T-helper 17 cell (primary cell): ENCODE measurements at places on chromosomes 3 and 15.

GRCh38 chr3:141740349-141740748 lies 2.3 kb downstream of the RNF7 start:
- DNase-seq: no peak

- no peak for DNase-seq
Observed at GRCh38 chr3:78268716-78269668, 1229.1 kb downstream of the ROBO2 start.

DNA sequence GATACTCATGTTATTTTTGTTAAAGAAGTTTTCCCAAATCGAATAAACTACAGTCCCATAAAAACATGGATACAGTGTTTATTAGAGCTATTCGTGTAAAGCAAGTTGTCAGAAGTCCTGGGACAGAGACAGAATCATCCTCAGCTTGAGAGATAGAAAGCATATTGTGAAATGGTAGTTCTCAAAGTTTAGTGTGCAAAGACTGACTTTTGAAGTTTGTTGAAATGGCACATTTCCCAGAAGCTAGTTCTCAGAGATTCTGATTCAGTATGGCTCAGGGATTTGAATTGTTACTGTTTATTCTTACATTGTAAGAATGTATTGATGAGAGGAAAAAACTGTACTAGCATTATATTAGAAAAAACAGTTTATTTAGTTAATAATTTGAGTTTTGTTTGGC lies 22.1 kb downstream of the GABRR3 start:
- DNase-seq: no peak

- DNase-seq: no peak
Observed at GRCh38 chr3:78660957-78661356, 1106.8 kb downstream of the ROBO1 start.

GRCh38 chr3:112132975-112133448 lies at the start of gene GCSAM:
TSS of gene GCSAM (minus strand) at chr3:112133248. CDS start at chr3:112133120, 128 bp downstream.
- DNase-seq: peak; percentile 24

GRCh38 chr3:157427901-157428300 lies 8.7 kb upstream of the PTX3 start:
- no peak for DNase-seq

- no peak for DNase-seq
Observed at GRCh38 chr15:79370716-79371115, 59.8 kb downstream of the TMED3 start.

- DNase-seq: no peak
Observed at GRCh38 chr15:68431037-68431791, 749 bp downstream of the ITGA11 start.

DNA sequence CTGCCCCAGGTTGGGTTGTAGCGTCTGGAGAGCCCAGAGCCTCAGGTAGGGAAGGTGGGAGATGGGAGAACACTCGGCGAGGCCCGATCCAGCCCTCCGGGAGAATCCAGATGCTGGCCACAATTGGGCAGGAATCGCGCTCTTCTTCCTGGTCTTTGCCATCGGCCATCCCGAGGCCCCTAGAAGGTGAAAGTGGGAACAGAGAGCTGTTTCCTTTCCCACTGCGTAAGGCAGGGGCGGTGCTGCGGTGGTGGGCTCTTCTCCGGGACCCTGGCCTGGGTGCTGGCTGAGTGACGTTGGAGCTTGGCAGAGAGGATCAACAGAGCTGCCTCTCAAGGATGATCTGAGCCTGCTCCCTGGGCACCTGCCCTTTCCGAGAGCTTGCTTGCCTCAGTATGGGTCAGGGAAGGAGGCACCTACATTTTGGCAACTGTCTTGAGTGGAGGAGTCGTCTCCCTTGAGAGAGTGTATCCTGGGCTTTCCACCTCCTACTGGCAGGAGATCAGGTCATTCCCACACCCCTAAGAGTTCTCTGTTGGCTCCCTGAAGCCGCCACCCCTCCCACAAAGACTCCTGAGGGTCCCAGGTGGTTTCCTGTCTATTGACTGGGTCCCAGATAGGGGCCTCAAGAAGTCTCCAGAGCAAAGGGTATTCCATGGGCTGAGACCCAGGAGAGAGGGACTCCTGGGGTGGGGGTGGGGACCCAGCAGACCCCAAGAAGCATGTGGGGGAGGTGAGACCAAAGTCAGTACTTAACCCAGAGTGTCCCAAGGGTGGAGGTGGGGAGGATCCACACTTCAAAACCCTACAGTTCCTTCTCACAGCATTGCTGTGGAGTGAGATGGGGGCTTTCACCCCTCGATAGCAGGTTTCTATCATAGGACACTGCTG lies 1.6 kb downstream of the C15orf39 start:
- DNase-seq: no peak

- no peak for DNase-seq
Observed at GRCh38 chr3:194661374-194661773, 10.6 kb downstream of the LSG1 start.

DNA sequence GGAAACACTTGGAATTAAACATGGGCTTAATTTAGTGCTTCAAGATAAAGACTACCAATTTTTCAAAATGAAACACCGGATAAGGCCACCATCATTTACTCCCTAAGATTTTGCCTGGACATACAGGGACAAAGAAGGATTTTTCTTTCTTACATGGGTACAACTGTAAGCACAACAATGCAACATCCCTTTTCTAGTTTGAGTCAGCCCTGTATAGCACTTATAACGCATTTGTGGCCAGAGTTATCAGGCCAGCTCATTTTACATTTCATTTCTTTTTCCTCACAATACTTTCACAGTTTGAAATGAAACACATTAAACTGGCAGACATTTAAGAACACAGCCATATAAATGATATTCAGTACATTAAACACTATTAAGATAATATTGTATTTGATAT lies 9.8 kb upstream of the SUCNR1 start:
- no peak for DNase-seq

DNA sequence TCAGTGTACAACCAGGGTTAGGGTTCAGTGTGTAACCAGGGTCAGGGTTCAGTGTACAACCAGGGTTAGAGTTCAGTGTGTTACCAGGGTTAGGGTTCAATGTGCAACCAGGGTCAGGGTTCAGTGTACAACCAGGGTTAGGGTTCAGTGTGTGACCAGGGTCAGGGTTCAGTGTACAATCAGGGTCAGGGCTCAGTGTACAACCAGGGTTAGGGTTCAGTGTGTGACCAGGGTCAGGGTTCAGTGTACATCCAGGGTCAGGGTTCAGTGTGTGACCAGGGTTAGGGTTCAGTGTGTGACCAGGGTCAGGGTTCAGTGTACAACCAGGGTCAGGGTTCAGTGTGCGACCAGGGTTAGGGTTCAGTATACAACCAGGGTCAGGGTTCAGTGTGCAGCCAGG lies 33.3 kb downstream of the CYP11A1 start:
- DNase-seq: no peak

DNA sequence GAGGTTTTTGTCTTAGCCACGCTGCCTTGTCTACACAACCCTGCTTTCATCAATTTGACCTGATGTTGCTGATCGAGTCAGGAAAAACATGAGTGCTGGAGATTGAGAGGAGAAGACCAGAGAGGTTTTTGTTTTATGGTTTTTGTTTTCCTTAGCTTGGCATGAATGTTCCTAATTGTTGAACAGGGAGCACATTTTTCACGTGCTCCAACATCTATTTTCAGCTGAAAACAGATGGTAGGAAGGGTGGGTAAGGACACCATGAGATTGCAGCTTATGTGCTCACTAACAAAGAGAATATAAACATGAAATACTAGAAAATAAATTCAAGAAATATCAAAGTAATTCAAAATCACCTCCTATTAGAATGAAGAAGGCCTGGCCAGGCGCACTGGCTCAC lies 79.9 kb upstream of the LMCD1 start:
- DNase-seq: no peak

- DNase-seq: no peak
Observed at GRCh38 chr3:187385296-187385695, 17.1 kb downstream of the RTP4 start.

GRCh38 chr3:115111632-115112031 lies 35.5 kb downstream of the ZBTB20 start:
- DNase-seq: no peak

- no peak for DNase-seq
Observed at GRCh38 chr15:69092159-69092558, 68.3 kb upstream of the GLCE start.

GRCh38 chr15:23924686-23925085 lies 237.6 kb upstream of the NDN start:
- DNase-seq: no peak

DNA sequence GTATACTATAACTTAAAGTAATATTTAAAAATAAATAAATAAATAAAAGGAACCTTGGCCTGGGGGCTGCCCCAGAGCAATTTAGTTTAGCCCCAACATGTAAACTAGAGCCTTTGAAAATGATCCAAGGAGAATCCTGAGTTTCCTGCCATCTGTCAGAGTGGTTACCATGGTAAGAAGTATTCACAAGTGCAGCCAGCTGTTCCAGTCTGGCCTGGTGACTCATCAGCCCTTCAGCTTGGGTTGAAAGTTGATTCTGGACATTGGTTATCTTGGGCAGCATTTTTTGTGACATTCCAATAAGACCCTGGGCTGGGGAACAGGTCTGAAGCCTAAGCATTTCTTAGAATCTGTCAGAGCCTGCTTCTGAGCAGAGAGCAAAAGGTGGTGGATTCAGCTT lies 72.7 kb upstream of the LRTM1 start:
- DNase-seq: no peak

DNA sequence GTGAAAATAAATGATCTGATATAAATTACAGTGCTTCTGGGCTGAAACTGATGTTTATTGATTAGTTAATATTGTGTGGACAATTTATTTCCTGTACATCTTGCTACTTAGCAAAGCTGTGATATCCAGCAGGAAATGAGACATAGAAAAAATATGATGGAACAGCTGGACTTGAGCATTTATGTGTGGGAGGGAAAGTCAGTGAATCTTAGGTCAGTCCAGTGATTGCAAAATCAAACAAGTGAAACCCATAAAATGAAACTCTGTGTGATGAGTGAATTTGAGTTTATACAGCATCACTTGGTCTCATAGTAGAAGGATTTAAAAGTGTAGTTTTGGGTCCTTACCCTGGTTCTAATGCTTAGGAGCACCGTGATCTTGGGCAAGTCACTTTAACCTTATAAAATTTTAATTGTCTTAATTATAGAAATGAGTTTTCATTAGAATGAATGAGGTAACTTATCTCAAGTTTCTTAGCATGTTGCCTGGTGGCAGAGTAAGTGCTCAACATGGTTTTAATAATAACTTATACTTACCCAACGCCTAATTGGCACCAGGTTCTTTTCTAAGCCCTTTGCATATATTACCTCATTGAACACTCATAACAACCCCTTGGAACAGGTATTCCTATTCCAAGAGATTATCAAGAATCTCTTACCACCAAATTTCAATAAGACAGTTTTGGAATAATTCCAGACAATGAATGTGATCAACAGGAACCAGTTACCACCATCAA lies 194.6 kb downstream of the ADAMTSL3 start:
- no peak for DNase-seq

DNA sequence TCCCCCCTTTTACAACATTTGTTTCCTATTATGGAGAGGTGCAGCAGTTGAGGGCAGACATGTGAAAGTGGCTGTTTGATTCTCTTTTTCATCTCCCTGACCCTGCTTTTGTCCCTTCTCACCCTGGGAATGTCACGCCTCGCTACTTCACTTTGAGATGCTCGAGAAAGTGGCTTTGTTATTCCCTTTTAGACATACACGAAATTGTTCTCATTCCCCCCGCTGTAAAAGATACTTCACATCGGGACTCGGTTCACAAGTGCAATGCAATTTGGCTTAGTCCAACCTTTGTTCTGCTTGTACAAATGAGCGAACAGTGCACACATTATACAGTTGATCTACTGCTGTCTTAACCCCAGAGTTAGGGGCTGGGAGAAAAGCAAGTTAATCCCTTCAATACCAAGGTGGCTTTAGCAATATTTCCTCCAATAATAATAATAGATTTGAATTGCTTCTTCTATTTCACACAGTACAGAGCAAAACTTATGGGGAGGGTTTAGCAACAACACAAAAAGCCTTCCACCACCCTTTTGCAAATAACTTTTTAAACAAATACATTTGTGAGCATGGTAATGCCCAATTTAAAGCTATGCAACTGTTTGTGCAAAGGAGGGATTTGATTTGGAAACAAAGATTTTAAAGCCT lies 5.7 kb upstream of the FOXB1 start:
- no peak for DNase-seq

- DNase-seq: no peak
Observed at GRCh38 chr3:171419457-171419856, 40.7 kb downstream of the TNIK start.
